Non-pigmented ciliary epithelial cell (primary cell): ENCODE measurements at places on chromosomes 3 and 15.
A peak's percentile ranks its signal among the peaks of the same experiment; 100 is the strongest.

DNA sequence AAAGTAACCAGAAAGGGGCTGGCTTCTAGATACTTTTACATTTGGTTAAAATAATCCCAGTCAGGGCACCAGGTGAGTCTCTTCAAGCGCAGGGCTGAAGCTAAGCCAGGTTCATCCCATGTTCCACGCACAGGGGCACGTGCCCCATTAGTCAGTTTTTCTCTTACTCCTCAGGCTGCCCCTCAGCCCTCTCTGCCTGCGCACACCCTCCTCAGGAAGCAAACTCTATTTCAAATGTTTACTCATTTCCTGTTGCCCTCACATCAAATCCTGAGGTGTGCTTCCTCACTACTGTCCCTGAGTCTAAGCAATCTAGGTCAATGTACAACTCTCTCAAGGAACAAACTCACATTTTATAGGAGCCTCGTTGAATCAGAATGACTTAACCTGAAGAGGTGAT, 48.5 kb downstream of the THBS1 start:
- DNase-seq: no peak

DNA sequence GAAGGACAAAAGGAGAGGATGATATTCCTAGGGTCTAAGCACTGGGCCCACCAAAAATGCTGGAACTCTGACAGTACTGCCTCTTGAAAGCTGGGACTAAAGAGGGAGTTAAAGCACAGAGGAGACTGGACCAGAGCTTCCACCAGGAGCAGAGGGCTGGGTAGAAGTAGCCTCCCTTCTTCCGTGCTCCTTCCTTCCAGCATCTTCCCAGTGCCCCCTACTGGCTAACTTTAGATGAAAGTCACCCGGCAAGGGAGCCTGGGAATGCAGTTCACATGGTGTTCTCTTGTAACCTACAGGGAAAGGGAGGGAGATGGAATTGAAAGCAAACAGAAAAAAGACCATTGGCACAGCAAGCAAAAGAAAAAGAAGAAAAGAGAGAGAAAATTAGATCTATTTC, 106.1 kb upstream of the COL8A1 start:
- no peak for DNase-seq

DNA sequence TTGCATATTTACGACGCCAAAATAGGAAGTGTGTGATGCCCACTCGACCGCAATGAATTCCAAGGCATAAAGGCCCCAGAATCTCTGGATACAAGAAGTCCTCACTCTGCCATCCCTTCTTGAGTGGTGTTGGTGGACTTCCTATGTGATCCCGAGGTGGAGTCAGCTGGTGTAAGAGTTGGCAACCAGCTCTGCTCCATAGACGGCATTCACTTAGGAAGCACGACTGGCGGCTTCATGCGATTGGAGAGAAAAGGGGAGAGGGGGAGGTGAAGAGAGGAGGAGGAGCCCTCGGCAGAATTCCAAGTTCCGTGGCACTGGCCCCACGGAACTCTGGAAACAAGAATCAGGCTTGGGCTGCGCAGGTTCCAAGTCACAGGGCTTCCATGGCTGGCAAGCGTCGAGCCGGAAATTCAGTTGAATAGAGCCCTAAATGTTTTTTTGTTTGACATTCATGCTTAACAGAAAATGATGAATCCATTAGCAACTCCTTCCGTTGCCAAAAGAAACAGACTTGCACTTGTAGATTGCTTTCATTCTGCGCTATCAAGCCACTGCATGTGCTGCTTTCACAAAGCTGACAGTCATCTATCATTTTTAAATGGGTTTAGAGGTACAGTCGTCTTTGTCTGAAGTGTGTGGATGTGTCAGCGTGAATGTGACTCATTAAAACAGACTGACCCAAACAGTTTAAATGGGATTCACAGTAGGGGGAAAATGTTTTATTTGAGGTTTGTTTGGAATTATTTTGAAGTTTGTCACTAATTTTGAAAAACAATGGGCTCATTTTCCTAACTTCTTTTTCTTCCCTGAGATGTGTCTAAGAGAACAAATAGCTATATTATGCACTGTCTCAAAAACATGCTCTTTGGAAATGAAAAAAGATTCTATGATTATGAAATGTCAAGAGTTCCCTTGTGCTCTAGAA, 428.3 kb upstream of the ATP11B start:
- DNase-seq: no peak

DNA sequence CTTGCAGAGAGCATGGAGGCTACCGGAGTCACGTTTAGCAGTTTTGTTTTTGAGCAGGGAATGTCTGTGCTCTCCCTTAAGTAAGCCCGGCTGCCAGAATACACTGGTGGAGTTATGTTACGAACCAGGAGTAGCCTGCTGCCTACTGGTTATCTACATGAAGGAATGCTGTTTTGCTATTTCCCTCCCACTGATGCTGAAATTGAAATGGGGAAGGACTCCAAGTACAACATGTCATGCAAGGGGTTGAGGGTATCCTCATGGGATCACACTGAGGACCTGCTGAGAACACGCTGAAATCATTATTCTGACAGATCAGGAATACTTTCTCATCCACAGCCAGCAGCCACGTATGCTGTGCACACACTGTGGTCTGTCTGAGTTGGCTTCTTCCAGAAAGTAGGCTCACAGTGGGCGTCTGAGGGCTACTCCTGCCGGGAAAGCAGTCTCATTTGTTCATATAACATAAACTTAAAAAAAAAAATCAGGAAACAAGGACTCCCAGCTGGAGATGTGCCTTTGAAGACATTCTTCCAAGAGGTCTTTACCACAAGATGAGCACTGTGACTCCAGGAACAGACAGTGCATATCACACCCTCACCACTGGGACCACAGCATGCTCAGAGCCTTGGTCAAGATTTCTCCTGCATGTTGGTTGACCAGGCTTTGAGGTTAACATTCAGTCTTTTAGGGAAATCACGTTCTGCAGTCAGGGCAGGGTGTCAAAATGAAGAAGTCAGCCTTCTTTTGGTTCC, 300.4 kb upstream of the RASGRP1 start:
- peak; percentile 80 for DNase-seq

- no peak for DNase-seq
Measured at GRCh38 chr15:39936187-39936586, 2.3 kb downstream of the EIF2AK4 start.

- no peak for DNase-seq
Measured at GRCh38 chr3:127666676-127667075, 6.1 kb upstream of the ABTB1 start.

DNA sequence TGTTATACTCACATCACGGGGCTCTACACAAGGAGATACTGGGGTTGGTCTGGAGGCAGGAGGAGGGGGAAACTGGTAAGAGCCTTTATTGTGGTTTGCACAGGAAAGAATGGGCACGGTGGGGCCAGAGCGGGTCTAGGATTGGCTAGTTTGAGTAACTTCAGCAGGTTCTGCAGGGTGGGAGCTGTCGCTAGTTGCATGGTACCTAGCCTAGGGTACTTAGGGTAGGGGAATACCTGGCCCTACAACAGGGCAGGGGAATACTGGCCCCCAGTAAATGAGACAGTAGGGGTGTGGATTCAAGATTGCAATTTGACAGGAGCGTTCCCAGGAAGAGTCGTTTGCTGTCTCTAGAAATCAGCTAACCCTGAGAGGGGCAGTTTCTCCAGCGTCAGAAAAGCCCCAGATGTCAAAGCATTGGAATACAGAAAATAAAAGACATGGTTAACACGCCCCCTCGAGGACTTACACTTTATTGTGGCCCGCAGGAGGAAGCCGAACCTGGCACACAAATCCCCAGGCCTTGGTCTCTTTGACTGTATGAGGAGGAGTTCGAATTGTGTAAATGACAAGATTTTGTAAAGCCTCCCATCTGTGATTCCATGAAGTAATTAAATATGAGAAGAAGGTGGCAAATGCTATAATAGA, 32.0 kb downstream of the ST8SIA2 start:
- DNase-seq: no peak

GRCh38 chr3:13347390-13347950, 72.7 kb downstream of the NUP210 start:
- DNase-seq: peak; percentile 10

DNA sequence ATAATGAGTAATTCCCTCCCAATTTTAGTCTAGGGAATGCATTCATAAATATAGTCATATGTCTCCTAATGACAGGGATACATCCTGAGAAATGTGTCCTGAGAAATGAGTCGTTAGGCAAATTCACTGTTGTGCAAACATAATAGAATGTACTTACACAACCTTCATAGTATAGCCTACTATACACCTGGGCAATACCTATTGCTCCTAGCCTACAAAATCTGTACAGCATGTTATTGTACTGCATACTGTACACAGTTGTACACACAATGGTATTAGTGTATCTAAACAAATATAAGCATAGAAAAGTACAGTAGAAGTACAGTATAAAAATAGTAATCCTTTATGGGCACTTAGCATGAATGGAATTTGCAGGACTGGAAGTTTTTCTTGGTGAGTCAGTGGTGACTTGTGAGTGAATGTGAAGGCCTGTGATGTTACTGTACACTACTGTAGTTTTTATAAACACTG, 6.6 kb downstream of the DTWD1 start:
- DNase-seq: peak; percentile 79

- no peak for DNase-seq
Measured at GRCh38 chr3:72696815-72697214, 151.4 kb downstream of the SHQ1 start.

DNA sequence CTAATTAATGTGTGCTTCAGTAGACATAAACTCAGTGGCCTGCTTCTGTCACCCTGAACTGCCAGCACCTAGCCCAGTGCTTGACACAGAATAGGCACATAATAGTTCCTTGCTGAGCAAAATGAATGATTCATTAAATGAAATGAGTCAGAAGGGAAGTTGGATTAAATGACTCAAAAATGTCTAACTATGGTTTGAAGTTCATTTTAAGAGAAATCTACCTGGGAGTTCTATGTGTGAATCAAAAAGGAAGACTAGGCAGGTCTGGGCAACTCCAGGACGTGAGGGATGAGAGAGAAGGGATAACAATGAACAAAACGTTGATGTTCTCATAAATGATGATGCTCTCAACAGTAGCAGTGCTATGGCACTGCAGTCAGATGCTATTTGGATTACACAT, 175.0 kb downstream of the CFAP20DC start:
- no peak for DNase-seq

DNA sequence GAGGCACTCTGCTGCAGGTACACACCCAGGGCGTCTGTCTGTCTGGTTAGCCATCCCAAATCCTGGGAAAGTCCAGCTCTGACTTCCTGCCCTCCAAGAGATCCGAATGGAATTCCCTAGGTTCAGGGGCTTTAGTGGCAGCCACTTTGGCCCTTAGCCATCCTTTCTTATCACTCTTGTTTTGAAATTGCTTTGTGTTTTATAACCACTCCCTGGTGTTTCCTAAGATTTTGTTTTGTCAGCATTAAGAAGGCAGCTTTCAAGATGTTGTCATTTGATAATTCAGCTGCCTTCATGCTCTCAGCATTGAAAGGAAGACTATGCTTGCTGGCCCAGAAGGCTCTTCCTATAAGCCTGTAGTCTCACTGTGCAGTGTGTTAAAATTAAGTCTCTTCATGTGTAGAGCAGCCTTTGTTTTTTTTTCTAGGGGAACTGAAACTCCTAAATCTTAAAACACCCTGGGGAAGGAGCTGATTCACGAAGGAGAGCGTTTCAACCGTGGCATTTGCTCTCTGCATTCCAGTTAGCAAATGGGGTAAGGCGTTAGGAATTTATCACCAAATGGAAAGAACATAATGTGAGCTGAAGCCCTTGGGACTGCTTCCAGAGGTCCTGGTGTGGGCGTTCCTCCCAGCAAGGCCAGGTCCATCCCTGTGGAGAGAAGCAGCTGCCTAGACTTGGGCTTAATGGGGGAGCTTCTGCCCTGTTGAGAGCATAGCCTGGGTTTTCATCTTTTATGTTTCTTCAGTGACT, 14.2 kb upstream of the CLEC3B start:
- DNase-seq: peak; percentile 84

- DNase-seq: no peak
Measured at GRCh38 chr3:194001-194400, 2.6 kb upstream of the CHL1 start.

DNA sequence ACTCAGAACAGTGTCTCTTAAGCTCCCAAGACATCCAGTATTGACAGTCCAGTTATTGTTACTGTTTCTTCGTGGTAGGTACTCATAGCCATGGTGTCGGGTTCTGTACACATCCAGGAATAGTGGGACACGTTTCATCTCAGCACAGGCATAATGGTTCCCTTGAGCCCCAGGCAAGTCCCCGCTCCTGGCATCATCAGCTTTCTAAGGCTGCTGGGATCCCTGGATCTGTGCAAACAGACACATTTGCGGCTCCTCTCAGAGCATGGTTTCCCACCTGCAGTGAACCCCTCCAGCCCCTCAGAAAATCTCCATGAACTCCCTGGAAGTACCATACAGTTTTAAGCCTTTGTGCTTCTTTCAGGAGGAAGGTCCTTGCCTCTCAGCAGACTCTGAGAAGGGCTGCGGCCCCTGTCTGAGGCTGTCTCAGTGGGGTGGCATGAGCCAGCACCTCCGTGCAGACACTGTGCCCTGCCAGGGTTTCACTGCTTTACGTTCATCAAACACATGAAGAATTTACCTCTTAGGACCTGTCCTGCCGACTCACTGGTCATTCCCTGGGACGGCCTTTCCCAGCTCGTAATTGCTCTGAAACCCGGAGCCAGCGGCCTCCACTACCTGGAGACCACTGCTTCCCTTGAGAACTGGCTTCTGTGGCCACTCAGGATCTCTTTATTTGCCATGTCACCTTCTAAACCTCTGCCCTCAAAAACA, 124.9 kb downstream of the LRRK1 start:
- DNase-seq: no peak

DNA sequence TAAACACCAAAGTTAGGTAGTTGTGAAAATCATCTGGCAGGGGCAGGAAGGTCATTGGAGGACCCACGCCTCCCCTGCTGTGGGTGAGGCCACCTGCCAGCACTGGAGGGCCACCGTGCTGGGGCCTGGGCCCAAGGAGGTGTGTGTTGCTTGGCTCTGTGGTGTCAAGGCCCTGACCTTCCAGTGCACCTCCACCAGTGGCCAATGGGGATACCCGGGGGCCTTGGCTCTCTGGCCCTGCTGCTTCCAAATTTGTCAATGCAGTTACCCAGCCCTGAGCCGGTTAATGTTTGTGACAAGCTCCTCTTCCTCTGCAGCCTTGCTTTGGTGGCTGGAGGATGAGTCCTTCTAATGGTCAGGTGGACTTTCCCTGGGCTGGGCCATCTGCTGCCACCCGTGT, 150.2 kb downstream of the KLF13 start:
- DNase-seq: no peak

DNA sequence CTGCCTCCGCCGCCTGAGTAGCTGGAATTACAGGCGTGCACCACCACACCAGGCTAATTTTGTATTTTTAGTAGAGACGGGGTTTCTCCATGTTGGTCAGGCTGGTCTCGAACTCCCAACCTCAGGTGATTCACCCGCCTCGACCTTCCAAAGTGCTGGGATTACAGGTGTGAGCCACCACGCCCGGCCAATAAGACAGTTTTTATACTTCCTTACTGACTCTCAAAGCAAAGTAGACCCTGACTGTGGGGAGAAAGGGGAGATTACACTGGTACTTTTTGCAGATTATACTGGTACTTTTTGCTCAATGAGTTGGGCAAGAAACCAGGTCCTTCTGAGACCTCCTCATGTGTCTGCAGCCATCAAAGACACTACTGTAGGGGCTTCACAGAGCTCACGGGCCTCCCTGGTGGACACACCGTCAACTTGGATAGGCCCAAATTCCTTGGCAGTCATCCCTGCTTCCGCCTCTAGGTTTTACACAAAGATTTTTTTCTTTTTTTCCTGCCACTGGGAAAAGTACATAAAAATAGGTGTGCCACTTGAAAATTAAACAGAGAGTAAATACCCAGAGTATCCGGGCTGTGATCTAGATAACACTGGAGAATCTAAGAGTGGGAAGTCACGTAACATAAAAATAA, 143.3 kb upstream of the WNT5A start:
- no peak for DNase-seq
